Vagina (tissue), 2 donors: ENCODE measurements at places on chromosomes 6 and 20.

DNA sequence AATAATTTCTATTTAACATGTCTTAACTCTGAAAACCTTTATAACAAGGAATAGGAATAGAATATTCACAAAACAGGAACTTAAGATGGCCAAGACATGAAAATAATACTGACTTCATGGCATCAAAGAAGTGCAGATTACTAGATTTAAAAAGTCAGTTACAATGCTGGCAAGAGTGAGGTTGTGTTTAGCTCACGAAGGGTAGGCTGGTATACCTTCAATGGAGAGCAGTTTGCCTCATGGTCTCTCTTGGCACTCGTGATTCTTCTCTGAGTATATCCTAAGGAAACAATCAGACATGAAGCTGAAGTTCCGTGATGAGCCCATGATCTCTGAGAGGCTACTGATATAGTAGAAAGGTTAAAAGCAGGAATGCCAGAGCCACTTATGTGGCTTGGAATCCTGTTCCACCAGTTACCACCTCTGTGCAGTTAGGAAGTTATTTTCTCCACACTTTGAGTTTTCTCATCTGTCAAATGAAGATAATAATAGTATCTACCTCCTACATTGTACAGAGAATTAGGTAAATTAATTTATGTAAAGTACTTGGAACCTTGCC lies 7.2 kb downstream of the NCOA7 start:
- DNase-seq = no peak

GRCh38 chr20:36071848-36072247 lies 82.7 kb upstream of the EPB41L1 start:
- no peak for DNase-seq

DNA sequence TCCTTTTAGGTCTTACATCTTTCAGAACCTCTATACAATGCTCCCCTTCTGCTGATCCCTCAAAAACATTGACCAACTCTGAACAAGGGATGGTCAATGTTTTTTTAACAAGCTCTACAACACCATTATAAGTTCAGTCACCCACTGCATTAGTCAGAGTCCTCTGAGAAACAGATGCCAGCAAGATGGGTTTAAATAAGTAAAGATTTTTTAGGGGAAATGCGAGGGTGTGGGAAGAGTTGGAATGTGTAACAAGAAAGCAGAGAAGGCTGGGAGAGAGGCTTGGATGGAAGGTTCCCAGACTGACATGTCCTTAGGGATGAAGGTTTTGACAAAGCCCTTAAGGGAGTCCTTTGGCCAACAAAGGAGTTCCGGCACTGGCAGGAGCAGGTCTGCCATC lies 478.3 kb downstream of the FRK start:
- no peak for DNase-seq

DNA sequence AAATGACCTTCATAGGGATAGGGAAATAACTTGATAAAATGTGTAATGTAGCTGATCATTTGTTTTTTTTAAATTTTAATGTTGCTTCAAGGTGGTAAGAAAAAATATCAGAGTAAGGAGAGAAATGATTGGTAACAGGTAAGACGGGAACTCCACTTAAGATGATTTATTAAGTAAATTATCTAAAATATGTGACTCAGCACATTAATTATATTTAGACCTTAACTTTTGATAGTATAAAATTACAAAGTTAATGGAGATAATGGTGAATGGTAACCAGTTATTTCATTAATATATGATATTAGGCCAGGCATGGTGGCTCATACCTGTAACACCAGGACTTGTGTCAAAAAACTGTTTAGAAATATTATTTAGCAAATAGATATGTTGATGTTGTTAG lies 10.2 kb downstream of the BEND6 start:
- no peak for DNase-seq

DNA sequence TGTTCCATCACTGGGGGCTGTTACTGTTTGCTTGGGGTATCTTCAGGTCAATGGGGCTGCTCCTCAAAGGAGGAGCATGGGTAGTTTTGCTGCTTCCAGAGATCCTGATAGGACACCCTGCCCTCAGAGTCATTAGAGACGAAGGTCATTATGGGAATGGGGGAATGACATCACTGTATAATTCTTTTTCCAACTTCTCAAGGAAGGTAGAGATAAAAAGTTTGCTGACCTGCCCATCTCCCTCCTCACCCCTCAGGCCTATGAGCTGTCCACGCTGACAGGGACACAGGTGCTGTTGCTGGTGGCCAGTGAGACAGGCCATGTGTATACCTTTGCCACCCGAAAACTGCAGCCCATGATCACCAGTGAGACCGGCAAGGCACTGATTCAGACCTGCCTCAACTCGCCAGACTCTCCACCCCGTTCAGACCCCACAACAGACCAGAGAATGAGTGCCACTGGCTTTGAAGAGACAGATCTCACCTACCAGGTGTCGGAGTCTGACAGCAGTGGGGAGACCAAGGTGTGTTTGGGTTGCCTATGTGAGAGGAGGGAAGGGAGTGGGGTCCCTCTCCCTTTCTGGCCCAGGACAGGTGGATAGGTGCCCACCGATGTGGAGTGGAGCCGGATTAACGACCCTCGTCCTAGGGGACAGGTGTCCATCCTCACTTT lies 2.7 kb downstream of the SRF start:
- DNase-seq = no peak

DNA sequence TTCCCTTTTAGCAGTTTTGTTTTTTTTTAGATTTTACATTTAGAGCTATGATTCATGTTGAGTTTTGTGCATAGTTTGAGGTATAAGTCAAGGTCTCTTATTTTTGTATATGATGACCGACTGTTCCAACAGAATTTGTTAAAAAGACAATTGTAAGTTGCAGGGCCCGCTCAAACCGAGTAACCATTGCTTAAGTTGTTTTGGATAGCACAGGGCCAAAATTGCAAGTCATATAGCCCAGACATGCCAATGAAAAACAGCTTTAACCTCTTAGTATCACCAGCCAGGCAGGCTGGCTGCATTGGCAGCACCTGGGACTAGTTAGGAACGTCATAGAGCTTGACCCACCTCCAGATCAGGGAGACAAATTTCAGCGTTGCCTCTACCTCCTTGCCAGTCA lies 47.3 kb downstream of the PFDN4 start:
- DNase-seq = no peak
